HT1080 (cell line): ENCODE measurements at places on chromosomes 6 and 20. TPM values are rescaled to one million over a fixed set of nuclear protein-coding genes. Genes with fewer than 3 reads are reported as not detected.
A peak's percentile ranks its signal among the peaks of the same experiment; 100 is the strongest.

The MROH8 gene
- 1.5 and 3.3 TPM in 2 replicates for total RNA-seq

The ULBP1 gene
- total RNA-seq = not detected in 2 replicates

The PSORS1C1 gene
- 0.64 and 0.80 TPM in 2 replicates for total RNA-seq

The SYCP2L gene
- total RNA-seq = not detected in 2 replicates

The SLC17A3 gene
- total RNA-seq = not detected in 2 replicates

The DLK2 gene
- 3.8 and 4.2 TPM in 2 replicates for total RNA-seq

The IPCEF1 gene
- total RNA-seq = not detected in 2 replicates

DNA sequence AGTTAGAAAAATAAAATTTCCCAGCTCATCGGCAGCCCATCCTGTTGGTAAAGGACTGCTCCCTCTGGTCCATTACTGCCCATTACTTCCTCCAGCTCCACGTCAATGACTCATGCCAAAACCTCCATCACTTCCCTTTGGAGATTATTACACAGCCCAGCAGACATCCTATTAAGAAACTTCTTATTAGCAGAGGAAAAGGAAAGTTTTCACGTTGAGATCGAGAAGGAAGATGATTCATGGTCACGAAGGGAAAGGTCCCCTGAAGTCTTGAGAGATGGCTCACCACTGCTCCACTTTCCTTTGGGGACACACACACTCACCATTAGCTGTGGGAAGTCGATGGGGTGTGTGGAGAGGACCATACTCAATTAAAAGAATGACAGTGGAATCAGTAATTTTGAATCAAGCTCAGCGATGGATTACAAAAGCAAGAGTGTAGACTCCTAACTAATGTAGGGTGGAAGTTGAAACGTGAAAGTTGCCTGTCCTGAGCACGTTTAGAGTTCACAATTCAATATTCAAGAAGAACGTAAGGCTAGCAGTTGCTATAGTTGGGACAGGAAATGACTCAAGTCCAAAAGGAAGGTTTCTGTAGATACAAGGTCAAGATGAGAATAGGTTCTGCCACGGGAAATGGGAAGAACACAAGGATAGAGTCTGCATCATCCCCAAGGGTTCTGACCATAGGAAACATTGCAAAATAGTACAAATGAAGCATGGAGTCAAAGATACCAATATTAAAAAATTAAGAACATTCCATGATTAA, 21.6 kb downstream of the SASH1 start:
- DNase-seq = peak; percentile 90

DNA sequence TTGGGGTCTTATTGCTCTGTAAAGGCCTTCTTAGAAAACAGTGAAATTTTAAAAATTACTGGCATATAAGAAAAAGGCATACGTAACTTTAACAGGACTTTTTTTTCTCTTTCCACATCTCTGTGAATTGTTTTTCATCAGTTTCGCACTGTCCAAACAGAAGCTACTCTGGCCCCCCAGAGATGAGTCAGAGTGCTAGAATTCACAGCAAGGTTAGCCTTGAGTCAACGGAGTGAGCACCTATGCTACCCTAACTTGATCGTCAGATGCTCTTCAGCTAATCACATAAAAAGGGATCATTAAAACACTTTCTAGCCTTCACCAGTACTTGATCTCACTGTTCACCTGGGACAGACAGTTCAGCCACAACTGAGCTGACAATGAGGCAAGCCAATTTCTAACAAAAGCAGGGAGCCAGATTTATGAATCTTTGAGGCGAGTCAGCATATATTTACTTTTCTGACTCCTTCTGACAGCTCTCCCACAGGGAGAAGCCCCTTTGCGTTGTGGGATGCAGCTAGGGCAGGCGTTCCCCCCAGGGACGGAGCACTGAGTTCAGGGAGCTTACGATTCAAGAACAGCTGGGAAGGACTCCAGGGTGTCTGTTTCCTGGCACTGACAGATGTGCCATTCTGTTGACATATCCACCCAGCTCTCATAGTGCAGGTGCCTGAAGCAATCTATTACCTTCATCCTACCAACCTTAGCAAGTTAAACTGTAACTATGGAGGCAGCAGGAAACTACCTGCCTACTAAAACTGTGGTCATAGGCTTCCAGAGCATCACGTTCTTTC, 46.4 kb upstream of the SPDEF start:
- DNase-seq = peak; percentile 21

DNA sequence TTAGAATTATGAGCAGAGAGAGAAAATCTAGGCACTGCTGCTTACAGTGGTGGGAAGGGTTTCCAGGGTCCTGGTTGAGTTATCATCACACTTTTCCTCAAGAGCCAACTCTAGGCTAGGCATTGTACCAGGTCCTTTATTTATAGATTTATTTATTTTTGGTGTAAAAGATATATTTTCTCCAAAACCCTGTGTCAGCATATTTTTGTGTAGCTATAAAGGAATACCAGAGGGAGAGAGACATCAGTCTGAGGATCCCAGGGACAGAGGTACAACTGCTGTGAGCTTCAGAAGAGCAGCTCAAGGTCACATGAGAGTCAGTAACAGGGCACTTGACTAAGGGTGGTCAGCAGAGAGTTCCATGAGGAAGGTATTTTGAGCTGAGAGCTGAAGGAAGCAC, 159.7 kb downstream of the SLC35B3 start:
- DNase-seq = no peak

- no peak for DNase-seq
Measured at GRCh38 chr6:166330612-166331011, 11.7 kb downstream of the SFT2D1 start.

DNA sequence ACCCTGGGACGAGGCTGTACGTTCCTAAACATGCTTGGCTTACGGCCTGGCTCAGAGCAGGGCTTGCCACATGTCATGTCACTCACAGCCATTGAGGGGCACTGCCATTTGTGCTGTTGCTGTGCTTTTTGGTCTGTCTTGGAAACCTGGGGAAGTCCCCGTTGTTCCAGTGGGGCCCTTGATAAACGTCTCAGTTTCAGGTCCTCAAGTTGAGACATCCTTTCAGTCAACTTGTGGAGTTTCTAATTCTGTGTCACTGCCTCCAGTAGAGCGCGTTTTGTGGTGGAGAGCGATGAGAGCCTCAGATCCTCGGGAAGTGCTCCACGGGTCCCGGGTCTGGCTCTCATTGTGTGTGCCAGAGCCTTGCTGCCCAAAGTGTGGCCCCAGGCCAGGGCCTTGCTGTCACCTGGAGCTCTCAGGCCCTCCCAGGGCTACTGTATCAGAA, 43.0 kb upstream of the CCR6 start:
- DNase-seq = no peak

DNA sequence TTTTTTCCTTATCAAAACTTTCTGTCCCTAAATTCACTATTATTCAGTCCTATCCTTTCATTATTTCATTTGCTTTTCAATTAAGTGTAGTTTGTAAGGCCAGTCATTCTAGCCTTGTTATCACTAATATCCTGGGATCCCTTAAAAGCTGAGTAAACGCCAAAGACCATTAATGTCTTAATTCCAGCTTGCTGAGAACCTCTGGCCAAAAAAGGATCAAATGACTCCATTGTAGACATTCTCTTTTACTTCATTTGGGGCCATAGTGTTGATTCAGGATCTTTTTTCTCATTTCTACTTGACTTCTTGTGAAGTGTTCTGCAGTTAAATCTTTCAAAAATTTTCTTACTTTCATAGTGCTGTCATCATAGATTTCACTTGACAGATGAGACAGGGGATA, 379.7 kb downstream of the LAMA2 start:
- DNase-seq = no peak

- DNase-seq = peak; percentile 81
Measured at GRCh38 chr6:56683882-56684281, 41.2 kb upstream of the DST start.

DNA sequence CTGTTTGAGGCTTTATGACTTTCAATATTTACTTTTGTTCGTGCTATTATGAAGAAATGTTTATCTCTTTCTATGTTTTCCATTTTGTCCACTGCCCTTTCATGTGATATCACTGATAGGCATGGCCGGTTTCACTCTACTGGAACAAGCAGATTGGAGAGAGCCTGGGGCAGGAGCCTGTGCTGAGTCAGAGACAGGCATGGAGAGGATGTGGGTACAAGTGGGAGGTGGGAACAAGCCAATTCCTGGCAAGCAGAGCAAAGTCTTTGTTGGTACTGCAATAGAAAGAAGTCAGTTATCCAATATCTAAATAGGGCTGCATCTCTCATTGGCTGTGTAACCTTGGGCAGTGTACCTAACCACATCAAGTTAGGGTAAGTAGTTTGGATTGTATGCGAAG, 545.6 kb upstream of the MAP3K7 start:
- DNase-seq = peak; percentile 87

GRCh38 chr6:149081281-149081680, 236.2 kb upstream of the TAB2 start:
- DNase-seq = peak; percentile 14

GRCh38 chr6:156336089-156336488, 441.1 kb upstream of the ARID1B start:
- DNase-seq = peak; percentile 30

DNA sequence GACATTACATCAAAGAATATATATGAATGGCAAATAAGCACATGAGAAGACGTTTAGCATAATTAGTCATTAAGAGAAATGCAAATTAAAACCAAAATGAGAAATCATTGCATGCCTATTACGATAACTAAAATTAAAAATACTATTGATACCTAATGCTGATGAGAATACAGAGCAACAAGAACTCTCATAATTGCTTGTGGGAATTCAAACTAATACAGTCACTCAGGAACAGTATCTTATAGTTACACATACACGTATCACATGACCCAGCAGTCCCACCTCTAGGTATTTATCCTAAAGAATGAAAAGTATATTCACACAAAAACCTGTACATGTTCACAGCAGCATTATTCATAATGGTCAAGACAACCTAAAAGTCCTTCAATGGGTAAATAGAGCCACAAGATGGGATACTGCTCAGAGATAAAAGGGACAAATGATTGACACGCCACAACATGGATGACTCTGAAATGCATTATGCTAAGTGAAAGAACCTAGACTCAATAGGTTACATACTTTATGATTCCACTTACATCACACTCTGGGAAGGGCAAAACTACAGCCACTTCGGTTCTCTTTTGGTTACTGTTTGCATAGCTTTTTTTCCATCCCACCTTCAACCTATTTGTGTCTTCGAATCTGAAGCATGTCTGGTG, 16.4 kb downstream of the CPXM1 start:
- DNase-seq = no peak

GRCh38 chr6:17220040-17220910, 60.9 kb upstream of the RBM24 start:
- no peak for DNase-seq

GRCh38 chr6:16486661-16487060, 248.3 kb downstream of the GMPR start:
- no peak for DNase-seq

DNA sequence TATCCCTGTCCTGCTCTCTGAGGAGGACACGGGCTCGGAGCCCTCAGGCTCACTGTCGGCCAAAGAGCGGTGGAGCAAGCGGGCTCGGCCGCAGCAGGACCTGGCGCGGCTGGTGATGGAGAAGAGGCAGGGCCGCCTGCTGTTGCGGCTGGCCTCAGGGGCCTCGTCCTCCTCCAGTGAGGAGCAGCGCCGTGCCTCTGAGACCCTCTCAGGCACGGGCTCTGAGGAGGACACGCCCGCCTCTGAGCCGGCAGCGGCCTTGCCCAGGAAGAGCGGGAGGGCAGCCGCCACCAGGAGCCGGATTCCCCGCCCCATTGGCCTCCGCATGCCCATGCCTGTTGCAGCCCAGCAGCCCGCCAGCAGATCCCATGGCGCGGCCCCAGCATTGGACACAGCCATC, 14.2 kb upstream of the SLC22A7 start:
- DNase-seq = no peak

DNA sequence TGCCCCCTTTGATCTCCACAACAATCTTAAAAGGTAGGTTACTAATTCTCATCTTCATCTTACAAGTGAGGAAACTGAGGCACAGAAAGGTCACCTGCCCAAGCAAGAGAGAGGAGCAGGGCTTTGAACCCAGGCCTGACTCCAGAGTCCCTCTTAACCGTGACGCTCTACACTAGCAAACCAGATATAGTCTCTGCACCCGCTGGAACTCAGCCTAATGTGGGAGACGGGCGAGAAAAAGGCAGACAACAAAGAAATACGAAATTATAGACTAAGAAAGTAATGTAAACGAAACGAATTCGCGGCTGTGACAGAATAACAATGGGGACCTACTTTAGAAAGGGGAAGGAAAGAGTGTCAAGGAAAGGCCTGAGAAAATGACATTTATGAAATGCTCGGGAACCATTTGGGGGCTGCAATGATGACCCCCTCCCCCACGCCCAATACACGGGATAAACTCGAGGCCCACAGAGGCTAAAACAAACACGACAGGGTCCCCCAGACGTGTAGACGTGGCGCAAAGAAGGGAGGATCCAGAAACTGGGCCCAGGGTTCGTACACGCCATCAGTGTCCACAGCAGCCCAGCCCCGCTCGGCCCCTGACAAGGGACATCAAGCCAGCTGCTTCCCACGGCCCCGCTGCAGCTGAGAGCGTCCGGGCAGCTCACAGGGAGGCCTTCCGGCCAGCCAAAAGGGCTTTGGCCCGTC, 637 bp downstream of the TRPC4AP start:
- DNase-seq = no peak

DNA sequence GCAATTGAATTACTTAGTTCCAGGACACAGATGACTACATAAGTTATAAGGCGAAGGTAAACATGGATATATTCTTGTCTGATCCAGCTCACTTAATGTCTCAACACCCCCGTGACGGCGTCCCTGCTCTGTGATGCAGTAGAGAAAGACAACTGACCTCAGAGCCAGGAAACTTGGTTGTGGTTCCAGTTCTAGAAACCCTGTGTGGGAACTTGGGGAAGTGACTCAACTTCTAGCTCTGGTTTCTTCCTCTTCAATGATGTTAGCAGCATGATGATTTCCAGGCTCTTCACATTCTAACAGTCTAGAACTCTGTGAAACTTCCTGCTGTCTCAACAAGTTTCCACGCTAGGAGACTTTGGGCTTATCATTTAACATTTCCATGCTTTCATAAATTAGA, 18.4 kb downstream of the LAMA4 start:
- DNase-seq = peak; percentile 73

DNA sequence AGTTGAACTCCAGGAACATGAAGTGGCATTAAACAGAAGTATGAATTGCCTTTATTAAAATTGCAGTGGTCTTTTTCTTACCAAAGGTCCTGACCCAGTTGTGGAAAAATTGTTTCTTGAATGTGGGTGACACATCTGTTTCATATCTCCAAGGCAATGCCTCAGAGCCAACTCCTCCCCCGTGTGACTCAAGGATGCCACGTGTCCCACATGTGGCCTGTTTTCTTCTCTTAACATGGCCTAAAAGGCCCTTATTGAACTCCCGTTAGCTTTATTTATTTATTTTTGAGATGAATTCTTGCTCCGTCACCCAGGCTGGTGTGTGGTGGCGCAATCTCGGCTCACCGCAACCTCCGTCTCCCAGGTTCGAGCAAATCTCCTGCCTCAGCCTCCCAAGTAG, 128.4 kb upstream of the ESR1 start:
- DNase-seq = peak; percentile 25

DNA sequence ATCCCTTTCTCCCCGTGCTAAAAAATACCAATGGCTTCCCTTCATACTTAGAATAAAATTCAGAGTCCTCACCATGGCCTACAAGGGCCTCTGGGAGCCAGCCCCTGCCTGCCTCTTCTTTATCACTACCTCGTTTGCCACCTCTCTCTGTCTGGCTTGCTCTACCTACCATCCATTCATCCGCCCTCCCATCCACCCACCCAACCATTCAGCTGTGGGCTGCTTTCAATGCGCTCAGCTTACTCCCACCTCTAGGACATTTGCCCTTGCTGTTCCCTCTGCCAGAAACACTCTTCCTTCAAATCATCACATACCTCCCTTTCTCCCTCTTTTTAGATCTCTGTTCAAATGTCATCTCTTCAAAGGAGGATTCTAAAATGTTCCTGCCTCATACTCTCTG, 44.4 kb downstream of the PACSIN1 start:
- no peak for DNase-seq

- DNase-seq = no peak
Measured at GRCh38 chr6:527989-528673, 128.8 kb downstream of the HUS1B start.
